ENCODE measurements at places on chromosomes 6 and 20.
A peak's percentile ranks its signal among the peaks of the same experiment; 100 is the strongest.

GRCh38 chr6:139433631-139434419 is 59.4 kb upstream of the CITED2 start:
- DNase-seq, result peak; percentile 33

DNA sequence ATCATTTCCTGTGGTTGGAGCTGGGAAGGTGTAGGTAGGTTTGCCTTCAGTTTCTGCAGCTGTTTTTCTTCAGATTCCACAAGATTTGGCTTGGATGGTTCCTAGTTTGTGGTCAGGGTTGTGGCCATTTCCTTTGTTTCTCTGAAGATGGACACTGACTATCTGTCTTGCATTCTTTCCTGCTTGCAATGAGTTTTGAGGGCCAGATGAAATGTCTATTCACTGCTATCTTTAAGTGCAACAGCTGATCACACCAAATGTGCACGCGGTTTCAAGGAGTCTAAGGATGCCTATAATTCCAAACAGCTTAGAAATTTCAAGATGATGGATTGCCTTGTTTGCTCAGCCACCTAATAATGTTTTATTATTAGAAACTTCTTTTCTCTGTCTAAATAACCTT is 28.4 kb downstream of the IL20RA start:
- DNase-seq, result peak; percentile 44

DNA sequence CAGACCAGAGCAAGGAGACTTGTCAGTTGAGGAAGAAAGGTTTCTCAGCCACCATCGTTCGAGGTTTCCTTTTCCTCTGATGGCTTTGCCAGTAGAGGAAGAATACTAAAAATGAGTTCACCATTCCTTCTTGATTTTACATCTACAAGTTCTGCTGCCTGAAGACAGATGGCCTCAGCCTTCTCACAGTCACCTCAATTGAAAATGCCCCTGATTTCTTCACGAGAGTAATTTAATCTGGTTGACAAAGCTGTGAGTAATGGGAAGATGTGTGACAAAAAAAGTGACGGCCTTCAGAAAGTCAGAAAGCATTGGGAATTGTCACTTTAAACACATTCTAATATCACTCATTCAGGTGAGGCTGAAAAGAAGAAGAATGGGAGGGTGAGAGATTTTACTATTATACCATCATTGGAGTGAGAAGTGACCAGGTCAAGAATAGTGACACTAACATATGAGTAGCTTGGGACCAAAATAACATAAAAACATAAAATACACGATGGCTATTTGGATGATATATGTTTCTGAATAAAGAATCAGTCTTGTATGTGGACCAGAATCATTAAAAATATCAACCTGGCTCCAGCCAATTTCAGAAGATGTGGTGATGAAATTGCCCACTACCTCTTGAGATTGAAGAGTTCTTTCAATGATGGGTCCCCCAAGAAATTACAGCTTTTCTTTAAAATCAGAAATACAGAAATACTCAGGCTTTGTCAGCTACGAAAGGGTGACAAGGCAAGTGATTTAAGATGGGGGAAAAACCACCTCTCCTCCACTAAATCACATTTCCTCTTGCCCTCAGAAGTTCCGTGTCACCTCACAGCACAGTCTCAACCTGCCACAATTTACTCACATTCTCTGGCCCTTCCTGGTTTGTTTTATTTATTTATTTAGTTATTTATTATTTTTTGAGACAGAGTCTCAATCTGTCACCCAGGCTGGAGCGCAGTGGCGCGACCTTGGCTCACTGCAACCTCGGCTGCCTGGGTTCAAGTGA is 147.7 kb downstream of the SOBP start:
- DNase-seq, result no peak

- peak; percentile 84 for DNase-seq
Observed at GRCh38 chr6:453152-453551, 61.6 kb downstream of the IRF4 start.

DNA sequence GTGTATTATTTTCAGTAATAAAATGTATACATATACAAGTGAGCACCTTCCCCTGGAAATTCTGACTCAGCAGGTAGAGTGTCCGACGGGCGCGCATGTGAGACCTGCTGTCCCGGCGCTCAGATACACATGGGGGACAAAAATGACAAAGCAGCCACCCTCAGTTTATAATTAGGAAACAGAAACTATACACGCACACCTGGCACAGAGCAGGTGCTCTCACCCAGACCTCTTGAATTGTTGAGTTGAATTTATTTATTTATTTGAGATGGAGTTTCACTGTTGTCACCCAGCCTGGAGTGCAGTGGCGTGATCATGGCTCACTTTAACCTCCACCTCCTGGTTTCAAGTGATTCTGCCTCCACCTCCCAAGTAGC is 180.4 kb downstream of the ZDHHC14 start:
- no peak for DNase-seq

DNA sequence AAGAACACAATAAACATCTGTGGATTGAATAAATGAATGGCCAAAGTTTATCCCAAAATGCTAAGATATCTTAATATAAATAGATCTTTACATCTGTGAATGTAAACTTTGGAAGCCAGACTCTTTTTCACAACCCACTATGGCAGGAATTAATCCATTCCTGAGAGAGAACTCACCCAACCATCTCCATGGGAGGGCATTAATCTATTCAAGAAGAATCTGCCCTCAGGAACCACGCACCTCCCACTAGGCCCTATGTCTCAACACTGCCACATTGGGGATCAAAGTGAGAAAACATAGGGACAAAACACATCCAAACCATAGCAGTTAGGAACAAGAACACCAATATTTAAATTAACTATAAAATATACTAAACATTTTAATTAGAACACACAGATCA is 3.4 kb downstream of the UBE3D start:
- DNase-seq, result no peak

GRCh38 chr20:18321976-18322950 is 33.9 kb downstream of the ZNF133 start:
- DNase-seq, result no peak

DNA sequence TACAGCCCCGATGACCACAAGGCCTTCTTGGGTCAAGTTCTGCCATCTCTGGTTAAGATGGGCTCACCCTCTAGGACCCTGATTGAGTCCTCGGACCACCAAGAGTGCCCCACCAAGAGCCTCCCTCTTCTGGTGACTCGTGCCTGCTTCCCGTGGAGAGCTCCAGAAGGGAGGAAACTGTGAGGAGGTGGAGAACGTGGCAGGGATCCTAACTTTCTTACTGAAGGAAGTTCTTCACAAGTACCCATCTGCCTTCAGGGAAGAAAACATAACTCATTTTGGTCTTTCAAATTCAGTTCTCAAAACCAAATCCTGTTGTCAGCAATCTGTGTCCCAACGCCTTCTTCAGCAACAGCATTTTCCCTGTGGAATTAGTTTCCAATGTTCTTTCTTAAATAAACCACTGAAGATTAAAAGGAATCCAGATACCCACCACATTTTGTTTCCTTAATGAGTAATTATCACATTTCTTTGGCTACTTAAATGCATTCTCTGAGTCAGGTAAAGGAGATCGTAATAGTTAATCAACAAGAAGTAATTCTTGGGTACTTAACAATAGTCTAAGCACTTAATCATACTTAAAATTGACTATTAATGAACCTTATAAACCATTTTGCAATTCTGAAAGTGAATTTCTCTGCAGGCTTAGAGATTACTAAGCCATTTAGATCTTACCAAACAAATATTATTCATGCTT is 185.8 kb upstream of the SGK1 start:
- no peak for DNase-seq

- DNase-seq, result no peak
Observed at GRCh38 chr6:45850378-45851033, 165.2 kb downstream of the CLIC5 start.

GRCh38 chr6:9485992-9486391 is 928.9 kb downstream of the TFAP2A start:
- DNase-seq, result peak; percentile 21

DNA sequence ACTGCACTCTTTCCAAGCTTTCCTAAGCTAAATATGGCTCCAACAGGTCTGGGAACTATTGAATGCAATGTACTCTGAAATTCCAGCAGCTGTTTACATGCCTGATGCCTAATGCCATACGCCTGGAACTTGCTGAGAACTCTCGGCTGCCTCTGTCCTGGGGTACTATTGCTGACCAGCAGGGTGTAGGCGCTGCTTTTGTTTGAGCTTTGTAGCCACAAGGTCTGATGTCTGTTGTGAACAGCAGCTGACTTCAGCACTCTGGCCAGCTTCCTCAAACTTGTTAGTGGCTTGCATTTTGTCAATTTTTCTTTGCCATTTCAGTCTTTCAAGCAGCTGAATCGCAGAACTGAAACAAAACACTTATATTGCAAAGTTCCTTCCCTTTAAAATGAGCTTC is 26.7 kb downstream of the SAYSD1 start:
- peak; percentile 81 for DNase-seq

GRCh38 chr6:16248271-16248853 is 10.0 kb downstream of the GMPR start:
- DNase-seq, result no peak

DNA sequence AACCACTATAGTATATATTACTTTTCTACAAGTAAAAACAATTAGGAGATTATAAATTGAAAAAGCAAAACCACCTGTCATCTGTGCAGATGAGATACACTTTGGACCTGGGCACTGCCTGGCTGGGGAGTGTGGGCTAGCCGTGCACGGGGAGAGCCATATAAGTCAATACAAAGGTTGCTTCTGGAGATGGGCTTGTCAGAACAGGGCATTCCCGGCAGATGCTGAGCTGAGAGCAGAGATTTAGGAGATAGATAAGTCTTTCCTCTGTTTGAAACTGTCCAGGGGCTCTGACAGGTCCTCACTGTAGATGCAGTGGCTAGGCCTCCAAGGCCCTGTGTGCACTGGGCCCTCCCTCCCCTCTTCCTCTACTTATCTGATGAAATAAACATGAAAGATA is 34.5 kb downstream of the CD164 start:
- DNase-seq, result peak; percentile 38

GRCh38 chr6:42152024-42152423 is 9.6 kb upstream of the C6orf132 start:
- no peak for DNase-seq

DNA sequence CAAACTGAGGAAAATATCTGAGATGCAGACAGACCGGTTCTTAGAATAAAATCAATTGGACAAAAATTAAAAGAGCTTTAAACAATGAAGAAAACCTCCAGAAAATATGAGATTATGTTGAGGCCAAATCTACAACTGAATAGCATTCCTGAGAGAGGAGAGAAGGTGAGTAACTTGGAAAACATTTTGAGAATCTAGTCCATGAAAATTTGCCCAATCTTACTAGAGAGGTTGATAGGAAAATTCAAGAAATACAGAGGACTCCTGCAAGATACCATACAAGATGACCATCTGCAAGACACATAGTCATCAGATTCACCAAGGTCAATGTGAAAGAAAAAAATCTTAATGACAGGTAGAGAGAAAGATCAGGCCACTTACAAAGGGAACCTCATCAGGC is 437.7 kb upstream of the ADGRB3 start:
- DNase-seq, result no peak

GRCh38 chr6:154909311-154909710 is 85.8 kb upstream of the TIAM2 start:
- DNase-seq, result no peak

GRCh38 chr6:153613719-153614455 is 425.2 kb upstream of the OPRM1 start:
- no peak for DNase-seq

- DNase-seq, result peak; percentile 70
Observed at GRCh38 chr6:11241793-11242201, 9.3 kb upstream of the NEDD9 start.

DNA sequence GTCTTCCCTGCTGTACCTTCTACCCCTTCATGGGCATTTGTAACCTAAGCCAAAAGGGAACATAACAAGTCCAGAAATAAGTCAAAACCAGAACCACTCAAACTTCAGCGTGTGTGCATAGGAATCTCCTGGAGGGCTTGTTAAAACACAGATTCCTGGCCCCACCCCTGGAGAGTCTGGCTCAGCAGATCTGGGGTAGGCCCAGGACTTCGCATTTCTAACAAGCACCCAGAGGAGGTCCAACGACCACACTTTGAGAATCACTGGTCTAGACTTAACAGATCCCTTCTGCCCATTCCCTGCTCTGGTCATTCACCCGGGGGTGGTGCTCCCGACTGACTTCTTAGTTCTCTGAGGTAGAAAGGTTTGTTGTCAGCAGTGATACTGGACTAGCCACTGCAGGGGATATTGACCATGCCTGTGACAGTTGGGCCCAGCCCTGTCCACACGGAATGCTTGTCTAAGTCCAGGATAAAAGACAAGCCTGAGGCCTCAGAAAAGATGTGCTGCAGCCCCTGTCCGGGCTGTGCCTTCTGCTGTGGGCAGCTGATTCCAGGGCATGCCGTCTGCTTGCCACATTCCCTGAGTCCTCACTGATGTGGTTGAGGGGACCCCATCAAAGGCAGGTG is 68.6 kb downstream of the SYNJ2 start:
- no peak for DNase-seq

DNA sequence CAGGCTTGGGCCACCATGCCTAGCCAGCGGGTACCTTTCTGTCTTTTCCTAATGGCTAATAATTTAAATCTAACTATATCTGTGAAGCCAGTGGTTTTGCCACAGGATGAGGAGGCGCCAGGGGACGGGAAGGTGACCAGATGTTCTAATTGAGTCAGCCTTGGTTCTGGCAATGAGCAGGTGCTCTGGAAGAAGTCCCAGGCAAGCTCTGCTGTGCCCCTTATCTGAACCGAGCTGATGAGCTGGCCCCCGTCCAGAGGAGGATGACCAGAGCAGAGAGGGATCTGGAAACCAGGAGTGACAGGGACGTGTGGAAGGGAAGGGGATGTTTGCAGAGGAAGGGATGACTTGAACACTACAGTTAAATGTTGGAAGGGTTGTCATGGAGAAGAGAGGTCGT is 46.7 kb downstream of the SLC35D3 start:
- no peak for DNase-seq

DNA sequence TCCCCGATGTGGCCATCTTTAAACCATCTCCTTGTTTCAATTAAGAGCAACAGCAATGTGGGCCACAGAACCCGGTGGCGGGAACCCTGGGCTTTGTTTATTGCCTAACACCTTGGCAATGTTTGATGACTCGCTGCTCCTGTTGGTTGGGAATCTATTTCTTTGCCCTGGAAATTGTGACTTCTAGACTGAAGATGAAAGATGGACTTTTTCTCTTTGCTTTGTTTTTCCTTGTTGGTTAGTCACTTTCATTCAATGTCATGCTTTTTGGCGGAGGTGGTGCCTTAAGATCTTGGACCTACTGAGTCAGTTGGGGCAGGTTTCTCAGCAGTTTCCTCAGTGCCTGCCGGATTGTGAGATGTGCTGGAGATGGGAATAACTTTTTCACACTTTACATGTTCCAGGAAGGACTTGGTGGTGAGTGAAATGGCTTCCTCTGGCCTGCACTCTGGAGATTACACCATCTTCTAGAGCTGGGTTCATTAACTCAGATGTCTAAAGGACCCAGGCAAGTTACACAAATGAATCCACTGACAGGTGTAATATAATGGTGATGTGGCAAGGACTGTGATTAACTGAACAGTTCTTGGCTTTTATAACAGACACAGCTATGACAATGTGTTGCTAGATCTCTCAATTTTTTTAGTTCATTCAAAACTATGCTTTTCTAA is 56.3 kb downstream of the TSHZ2 start:
- DNase-seq, result no peak

Data from umbilical cord (tissue), 2 donors.